Fibroblast of villous mesenchyme (primary cell): ENCODE measurements at places on chromosomes 2 and 18. TPM values are rescaled to one million over a fixed set of nuclear protein-coding genes. Genes with fewer than 3 reads are reported as not detected.

ASB18 gene
- not detected in 2 replicates for total RNA-seq

UPP2 gene
- total RNA-seq: not detected in 2 replicates

STPG4 gene
- total RNA-seq: 0.64 and 2.2 TPM in 2 replicates

ROCK2 gene
- 45.1 and 54.0 TPM in 2 replicates for total RNA-seq

ASXL2 gene
- 10.3 and 13.8 TPM in 2 replicates for total RNA-seq

KIAA2012 gene
- total RNA-seq: under 0.01 TPM in 2 replicates

ELP2 gene
- total RNA-seq: 83.4 and 104 TPM in 2 replicates

INPP5D gene
- under 0.01 and 0.64 TPM in 2 replicates for total RNA-seq

BCL11A gene
- 0.43 and 1.6 TPM in 2 replicates for total RNA-seq

SPC25 gene
- total RNA-seq: 2.9 and 7.3 TPM in 2 replicates

TMEM178A gene
- 0.43 and 1.3 TPM in 2 replicates for total RNA-seq

AMER3 gene
- not detected in 2 replicates for total RNA-seq

MAP4K3 gene
- 78.0 and 97.2 TPM in 2 replicates for total RNA-seq

SCN3A gene
- under 0.01 TPM in 1 of 2 replicates, not detected in the other for total RNA-seq

SPATA3 gene
- not detected in 2 replicates for total RNA-seq

LRP2 gene
- under 0.01 TPM in 2 replicates for total RNA-seq

BZW1 gene
- 528 and 662 TPM in 2 replicates for total RNA-seq

SEPTIN10 gene
- total RNA-seq: 73.1 and 83.3 TPM in 2 replicates

LOXHD1 gene
- total RNA-seq: under 0.01 TPM in 1 of 2 replicates, not detected in the other

OR6B2 gene
- total RNA-seq: not detected in 2 replicates

RUFY4 gene
- not detected in 2 replicates for total RNA-seq

C2orf78 gene
- total RNA-seq: not detected in 2 replicates

TEX44 gene
- total RNA-seq: not detected in 2 replicates

IL36G gene
- total RNA-seq: not detected in 2 replicates

INHBB gene
- under 0.01 TPM in 2 replicates for total RNA-seq

RAB11FIP5 gene
- total RNA-seq: 31.5 and 37.7 TPM in 2 replicates

ITPRIPL1 gene
- 3.2 and 5.2 TPM in 2 replicates for total RNA-seq

EPC2 gene
- 19.6 and 23.3 TPM in 2 replicates for total RNA-seq

TSGA10 gene
- 1.9 and 3.0 TPM in 2 replicates for total RNA-seq

MARCO gene
- not detected in 2 replicates for total RNA-seq

ESPNL gene
- total RNA-seq: 1.3 and 4.2 TPM in 2 replicates

HOXD1 gene
- total RNA-seq: under 0.01 and 0.32 TPM in 2 replicates

KLHL14 gene
- not detected in 2 replicates for total RNA-seq

IL1F10 gene
- total RNA-seq: not detected in 2 replicates

UGT1A6 gene
- total RNA-seq: not detected in 2 replicates

CHRNG gene
- not detected in 2 replicates for total RNA-seq

CAVIN2 gene
- 8.4 and 21.6 TPM in 2 replicates for total RNA-seq

CD8B2 gene
- total RNA-seq: not detected in 2 replicates

PTPRM gene
- 48.6 and 56.1 TPM in 2 replicates for total RNA-seq

MAPK4 gene
- total RNA-seq: under 0.01 TPM in 1 of 2 replicates, not detected in the other

APCDD1 gene
- 3.5 and 5.8 TPM in 2 replicates for total RNA-seq

MOGAT1 gene
- total RNA-seq: not detected in 2 replicates

ARHGEF33 gene
- total RNA-seq: 0.32 and 0.43 TPM in 2 replicates

PDE1A gene
- 1.7 and 1.9 TPM in 2 replicates for total RNA-seq

EVX2 gene
- total RNA-seq: under 0.01 TPM in 1 of 2 replicates, not detected in the other

CNGA3 gene
- not detected in 2 replicates for total RNA-seq
